Memory B cell (primary cell): ENCODE measurements at places on chromosomes 1 and 21.

DNA sequence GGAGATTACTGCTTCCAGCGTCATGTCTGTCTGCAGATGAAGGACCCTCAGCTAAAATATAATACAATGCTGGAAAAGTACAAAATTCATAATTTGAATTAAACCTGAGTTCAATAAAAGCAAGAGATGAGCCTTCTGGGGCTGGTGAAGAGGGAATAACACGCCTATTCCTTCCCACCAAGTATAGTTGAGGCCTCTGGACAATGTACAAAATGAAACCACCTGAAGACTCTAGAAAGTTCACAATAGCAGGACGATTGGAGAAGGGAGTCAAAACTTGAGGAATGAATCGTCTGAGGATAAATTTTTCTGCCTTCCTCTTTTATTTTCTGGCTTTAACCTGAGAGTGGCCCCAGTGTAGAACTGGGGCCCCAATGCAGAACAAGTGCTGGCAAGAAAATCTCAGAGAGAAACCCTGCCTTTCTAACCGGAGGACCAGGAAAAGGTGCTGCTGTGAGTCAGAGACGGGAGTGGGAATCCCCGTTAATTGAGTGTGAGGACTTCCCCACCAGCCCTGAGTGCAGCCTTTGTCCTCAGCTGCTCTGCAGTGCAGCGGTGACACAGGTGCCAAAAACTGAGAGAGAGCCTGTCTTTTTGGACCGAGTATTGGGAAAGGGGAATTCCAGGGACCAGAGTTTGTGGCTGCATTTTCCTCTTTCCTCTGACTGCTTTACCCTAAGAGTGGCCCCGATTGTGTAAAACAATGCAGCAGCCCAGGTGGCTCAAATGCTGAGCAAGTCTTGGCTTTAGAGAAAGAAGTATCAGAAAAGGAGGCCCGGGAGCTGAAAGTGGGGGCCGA, 264.9 kb downstream of the DYRK1A start:
- no peak for DNase-seq
- no peak overlapping the region for H3K4me3 ChIP-seq
- no peaks in the 10 kb centered on the region for H3K36me3 ChIP-seq
- H3K27ac ChIP-seq, result no peak overlapping the region
- no peaks in the 10 kb centered on the region for H3K4me1 ChIP-seq

GRCh38 chr1:10539411-10540043, 64.8 kb downstream of the PEX14 start:
- no peaks in the 10 kb centered on the region for H3K27me3 ChIP-seq
- no peak overlapping the region for H3K4me3 ChIP-seq
- DNase-seq, result no peak
- H3K27ac ChIP-seq, result no peak overlapping the region

DNA sequence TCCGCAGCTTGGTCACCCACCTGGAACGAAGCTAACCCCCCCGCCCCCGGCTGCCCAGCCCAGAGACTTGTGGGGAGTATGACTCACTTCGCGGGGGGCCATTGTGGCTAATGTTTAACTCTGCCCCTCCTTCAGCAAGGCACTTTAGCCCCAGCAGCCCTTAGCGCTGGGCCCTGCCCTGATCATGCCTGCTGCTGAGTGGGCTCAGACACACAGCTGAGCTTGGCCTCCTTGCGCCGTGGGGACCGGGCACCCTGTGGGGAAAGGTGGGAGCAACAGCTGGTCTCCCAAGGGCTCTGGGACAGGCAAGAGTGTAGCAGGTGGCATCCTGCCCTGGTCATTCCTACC, 6.3 kb upstream of the LAD1 start:
- H3K27me3 ChIP-seq, result peaks cover 16% of the 10 kb centered on the region
- H3K4me1 ChIP-seq, result peaks cover 12% of the 10 kb centered on the region
- H3K36me3 ChIP-seq, result no peaks in the 10 kb centered on the region

- peaks cover 4% of the 10 kb centered on the region for H3K27me3 ChIP-seq
- H3K4me1 ChIP-seq, result no peaks in the 10 kb centered on the region
- no peak overlapping the region for H3K4me3 ChIP-seq
- no peak overlapping the region for H3K27ac ChIP-seq
Measured at GRCh38 chr1:29550119-29550841, 314.0 kb downstream of the PTPRU start.

- no peak overlapping the region for H3K27ac ChIP-seq
- no peaks in the 10 kb centered on the region for H3K4me1 ChIP-seq
- no peak overlapping the region for H3K4me3 ChIP-seq
- DNase-seq, result no peak
- no peaks in the 10 kb centered on the region for H3K36me3 ChIP-seq
- H3K27me3 ChIP-seq, result no peaks in the 10 kb centered on the region
Measured at GRCh38 chr21:28344985-28345384, 647.7 kb downstream of the LTN1 start.

GRCh38 chr1:207603777-207604176, 41.2 kb upstream of the CR1L start:
- H3K27ac ChIP-seq, result no peak overlapping the region
- H3K36me3 ChIP-seq, result peaks cover 23% of the 10 kb centered on the region
- H3K27me3 ChIP-seq, result no peaks in the 10 kb centered on the region
- H3K4me1 ChIP-seq, result peaks cover 2% of the 10 kb centered on the region

DNA sequence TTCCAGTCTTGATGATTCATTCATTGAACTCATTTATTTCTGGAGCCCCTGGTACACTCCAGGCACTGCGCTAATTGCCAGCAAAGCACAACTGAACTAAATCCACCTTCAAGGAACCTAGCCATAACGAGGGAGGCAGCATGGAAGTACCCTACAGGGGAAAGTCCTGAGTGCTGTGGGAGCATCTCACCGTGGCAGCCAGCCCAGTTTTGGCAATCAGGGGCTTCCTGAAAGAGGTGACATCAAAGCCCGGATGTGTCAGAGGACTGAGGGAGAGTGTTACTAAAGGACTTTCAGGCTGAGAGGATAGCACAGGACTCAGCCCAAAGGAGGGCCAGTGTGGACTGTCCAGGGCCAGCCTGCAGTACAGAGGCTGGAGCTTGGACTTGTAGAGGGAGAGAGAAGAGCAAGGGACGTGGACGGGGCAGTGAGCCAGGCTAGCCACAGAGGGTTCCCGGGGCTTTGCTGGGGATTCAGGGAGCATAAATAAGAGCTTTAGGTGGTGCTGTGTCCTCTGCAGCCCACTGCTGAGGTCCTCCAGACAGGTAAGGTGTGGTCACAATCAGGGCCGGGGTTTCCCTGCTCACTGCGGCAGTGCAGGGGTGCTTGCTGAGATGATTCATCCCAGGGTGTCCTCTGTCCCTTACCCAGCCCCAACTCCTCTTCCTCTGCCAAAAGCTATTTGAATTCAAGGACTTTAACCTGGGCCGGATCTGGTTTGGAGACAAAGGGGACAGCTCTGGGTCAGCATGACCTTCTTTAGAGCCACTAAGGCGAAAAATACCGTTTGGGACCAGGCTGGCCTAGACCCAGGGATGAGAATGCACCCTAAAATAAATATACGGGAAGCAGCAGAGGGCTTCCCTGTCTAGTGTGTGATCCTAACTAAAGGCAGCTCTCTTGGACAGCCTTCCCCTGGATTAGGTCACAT, 128.3 kb downstream of the EDEM3 start:
- H3K27me3 ChIP-seq, result peaks cover 12% of the 10 kb centered on the region
- no peak overlapping the region for H3K27ac ChIP-seq
- no peaks in the 10 kb centered on the region for H3K36me3 ChIP-seq
- DNase-seq, result no peak

DNA sequence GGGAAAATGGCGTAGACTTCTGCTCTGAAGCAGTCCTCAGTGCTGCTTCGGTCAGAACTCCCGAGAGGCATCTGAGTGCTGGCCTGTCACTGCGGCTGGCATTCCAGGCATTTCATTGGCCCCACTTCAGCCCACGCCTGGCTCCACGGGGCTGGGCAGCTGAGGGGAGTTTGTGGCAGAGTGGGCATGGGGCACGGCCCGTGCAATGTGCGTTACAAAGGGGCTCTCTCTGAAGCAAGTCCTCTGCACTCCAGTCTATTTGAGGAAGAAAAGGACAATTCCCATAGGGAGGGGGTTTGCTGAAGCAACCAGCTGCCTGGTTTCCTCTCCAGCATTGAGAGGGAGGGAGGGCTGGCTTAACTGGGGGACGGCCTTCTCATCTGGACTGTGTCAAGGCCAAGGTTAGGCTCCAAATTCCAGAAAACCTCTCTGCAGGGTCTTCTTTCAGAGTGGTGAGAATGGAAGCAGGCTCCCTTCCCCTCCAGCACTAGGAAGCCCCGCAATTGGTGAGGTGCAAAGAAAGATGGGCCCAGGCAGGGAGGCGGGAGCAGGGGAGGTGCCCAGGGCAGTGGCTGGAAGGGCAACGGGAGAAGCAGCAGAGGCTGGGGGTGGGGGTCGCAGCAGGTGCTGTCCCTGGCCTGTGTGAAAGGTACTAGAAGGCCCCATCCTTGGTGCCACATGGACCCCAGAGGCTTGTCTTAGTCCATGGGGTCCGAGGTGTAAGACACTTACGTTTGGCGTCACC, 21.1 kb upstream of the GPR157 start:
- no peaks in the 10 kb centered on the region for H3K27me3 ChIP-seq
- no peaks in the 10 kb centered on the region for H3K36me3 ChIP-seq
- DNase-seq, result no peak
- H3K27ac ChIP-seq, result no peak overlapping the region
- H3K4me1 ChIP-seq, result no peaks in the 10 kb centered on the region
